ENCODE measurements at places on chromosomes 13 and 19.

DNA sequence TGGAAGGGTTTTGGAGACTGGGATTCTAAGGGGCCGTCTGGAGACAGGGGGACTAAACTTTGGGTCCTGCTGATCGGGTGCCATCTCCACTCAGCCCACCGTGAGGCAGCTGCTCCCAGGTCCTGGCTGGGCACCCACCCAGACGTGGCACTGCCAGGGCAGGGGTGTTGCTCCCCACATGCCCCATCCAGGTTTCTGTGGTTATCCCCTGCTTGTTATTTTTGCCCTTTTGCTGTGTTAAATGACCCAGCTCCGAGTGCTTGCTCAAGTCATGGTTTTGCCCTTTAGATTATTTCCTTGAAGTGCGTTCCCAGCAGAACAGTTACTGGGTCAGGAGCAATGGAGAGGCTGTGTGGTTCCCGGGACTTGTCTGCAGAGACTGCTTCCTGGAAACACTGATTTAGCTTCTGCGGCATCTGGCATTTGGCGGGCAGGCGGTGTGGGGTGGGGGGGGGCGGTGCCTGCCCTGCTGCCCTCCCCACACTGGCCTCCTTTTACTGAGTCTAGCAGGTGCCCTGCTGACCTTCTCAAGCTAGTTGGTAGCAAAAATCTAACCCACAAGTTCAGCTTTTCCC lies 1.9 kb downstream of the RAB11B start:
- DNase-seq: no peak

DNA sequence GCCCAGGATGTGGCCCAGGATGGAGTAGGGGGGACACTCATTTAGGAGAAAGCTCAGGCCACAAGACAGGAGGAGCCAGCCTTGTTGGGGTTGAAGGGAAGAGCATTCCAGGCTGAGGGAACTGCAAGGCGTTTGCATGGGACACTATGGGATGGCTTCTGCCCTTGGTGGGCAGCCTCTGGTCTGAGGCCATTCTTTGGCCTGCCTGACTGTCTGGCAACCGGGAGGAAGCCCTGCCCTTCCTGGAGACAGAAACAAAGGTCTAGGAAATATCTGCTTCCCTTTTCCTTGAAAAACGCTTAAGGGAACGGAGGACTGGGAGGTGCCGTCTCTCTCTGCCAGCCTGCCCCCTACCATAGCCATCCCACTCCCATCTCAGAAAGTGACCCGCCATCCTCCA lies 2.8 kb upstream of the ICAM1 start:
- DNase-seq: no peak

- DNase-seq: no peak
Observed at GRCh38 chr13:65530688-65531087, 1699.4 kb downstream of the PCDH9 start.

GRCh38 chr13:105991622-105992277 lies 543.7 kb downstream of the EFNB2 start:
- DNase-seq: no peak

DNA sequence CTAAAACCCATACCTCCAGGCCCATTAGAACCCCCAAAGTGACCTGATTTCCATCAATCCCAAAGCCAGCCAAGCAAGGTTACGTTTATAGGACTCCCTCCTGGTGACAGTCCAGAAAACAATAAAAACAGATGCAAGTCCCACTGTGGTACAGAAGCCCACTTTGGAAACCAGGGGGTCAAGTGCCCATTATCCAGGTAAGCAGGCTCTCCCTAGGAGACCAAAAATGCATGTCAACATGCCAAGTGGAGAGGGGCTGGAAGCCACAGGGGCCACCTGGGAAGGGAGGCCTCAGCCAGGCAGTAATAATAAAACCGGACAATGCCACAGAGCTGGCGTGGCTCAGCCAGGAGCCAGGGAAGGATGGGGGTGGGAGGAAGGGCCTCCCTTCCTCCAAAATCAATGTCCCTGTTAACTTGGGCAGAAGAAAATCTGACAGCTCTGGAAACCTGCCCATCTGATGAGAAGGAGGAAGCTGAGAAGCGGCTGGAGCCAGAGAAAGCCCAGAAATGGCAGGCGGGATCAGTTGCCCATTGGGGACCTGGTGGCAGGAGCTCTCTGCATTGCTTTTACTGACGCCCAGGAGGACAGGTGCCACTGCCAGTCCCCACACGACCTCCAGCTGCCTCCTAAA lies 160.4 kb downstream of the ZIC5 start:
- DNase-seq: no peak

DNA sequence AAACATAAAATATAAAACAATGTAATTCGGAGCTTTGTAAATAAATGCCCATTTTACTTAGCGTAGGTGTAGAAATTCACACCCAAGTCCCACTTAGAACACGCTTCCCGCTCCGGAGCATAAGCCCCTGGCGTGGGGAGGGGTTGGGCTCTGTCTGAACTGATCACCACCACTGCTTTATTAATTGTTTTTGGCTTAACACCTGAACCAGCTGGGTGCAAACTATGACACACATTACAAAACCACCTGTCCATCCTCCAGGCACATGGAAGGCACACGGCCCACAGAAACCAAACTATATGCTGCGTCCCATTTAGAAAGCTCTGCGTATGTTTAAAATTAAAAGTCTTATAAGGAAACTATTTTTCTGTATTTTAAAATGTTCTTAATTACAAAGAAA lies 25.9 kb downstream of the RASA3 start:
- no peak for DNase-seq

GRCh38 chr19:41706741-41707501 lies 1.5 kb upstream of the CEACAM5 start:
- DNase-seq: peak; percentile 69

DNA sequence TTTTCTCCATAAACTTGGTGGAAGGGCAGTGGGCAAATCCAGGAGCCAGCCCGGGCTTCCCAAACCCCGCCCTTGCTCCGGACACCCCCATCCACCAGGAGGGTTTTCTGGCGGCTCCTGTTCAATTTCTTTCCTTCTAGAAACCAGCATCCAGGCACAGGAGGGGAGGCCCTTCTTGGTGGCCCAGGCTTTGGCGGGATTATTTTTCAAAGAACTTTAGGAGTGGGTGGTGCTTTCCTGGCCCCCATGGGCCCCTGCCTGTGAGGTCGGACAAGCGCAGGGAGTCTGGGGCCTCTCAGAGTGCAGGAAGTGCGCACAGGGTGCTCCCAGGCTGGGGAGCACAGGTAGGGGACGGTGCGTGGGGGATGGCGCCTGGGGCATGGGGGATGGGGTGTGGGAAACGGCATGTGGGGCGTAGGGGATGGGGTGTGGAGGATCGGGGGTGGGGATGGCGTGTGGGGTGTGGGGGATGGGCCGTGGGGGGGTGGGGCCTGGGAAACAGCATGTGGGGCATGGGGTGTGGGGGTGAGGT lies 396 bp downstream of the F7 start:
- DNase-seq: no peak

GRCh38 chr13:66969291-66969690 lies 260.8 kb downstream of the PCDH9 start:
- DNase-seq: no peak

- no peak for DNase-seq
Observed at GRCh38 chr13:20528452-20528851, 2.8 kb upstream of the CRYL1 start.

- DNase-seq: no peak
Observed at GRCh38 chr13:74305876-74306275, 171.7 kb upstream of the KLF12 start.

DNA sequence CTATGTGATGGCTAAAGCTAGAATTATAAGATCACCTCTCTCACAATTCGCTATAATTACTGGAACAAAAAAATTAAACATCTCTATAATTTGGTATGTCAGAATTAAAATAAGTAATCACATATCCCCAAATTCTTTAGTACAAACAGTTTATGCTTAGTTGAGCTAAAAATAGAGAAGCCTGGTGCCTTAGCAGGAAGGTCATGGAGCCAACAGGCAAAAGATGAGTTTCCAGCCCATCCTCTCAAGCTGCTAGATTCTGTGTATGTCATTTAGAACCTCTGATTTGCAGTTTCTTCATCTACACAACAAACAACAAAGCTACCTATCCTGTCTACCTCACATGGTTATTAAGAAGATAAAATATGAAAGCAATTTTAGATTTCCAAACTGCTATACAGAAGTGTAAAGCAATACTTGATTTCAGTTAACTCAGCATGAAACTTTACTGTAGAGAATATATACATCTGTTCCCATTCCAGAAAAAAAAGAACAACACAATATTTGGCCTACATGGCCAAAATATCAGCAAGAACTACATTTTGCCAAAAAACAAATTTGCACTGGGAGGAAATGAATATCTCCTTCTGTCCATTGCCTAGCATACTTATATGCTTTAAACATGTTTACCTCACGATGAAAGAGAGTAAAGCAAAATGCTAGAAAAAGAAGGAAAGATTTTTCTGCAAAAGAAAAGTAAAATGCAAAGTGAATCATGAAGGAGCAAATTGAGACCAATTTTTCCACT lies 294.0 kb upstream of the MIR17HG start:
- no peak for DNase-seq

- no peak for DNase-seq
Observed at GRCh38 chr19:19548915-19549759, 11.1 kb downstream of the CILP2 start.

- DNase-seq: no peak
Observed at GRCh38 chr13:67369895-67370660, 139.9 kb upstream of the PCDH9 start.

DNA sequence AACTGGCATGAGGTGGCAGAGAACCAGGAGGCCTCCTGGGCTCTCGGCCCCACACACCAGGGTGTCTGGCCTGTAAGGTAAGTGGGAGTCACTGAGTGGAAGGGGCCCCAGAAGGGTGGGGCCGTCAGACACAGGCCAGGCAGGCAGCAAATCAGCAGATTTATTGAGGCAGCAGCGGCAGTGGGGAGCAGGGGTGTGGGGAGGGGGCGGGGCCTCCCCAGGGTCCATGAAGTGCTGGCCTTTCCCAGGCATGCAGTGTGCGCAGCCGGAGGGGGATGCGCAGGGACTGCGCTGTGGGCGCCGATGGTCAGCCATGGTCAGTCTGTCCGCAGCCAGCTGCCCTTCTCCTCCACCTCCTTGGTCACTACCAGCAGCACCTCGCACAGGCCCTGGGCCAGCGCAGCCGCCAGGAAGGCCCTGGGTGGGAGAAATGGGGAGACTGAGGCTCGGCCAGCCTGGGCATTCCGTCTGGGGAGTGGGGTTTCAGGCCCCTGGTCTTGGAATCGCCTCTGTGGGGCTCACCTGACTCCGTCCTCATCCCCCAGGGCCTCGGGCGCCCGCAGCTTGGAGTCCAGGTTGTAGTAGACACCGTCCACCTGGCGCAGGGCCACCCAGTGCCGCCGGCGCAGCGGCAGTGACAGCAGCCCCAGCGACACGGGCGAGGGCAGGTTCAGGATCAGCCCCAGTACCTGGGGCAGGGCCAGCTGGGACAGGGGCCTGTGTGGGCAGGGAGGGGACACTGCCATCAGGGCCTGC lies 5.0 kb downstream of the JOSD2 start:
- no peak for DNase-seq

- DNase-seq: no peak
Observed at GRCh38 chr13:66069570-66069969, 1160.6 kb downstream of the PCDH9 start.

GRCh38 chr19:10612499-10613119 lies 12.7 kb upstream of the SLC44A2 start:
- no peak for DNase-seq

GRCh38 chr13:91357613-91358386 lies 10.3 kb downstream of the MIR17HG start:
- no peak for DNase-seq

GRCh38 chr13:30037306-30037705 lies 186.9 kb upstream of the UBL3 start:
- no peak for DNase-seq

DNA sequence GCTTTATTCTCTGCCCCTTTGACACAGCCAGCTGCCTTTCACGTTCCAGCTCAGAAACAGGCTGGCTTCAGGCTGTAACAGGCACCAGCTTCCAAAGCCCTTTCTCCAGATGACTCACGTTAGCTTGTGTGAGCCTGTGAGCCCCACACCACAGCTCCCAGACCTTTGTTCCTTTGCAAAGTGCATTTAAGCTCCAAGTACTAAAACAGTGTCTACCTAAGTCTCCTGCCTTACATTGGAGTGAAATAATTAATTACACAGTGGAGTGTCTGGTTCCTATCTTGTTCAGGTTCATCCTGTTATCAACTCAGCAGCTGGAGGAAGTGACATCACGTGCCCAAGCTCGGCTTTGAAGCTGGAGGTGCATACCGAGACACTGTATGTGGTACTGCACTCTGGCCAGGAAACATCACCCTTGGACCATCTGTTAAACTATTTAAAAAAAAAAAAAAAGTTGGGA lies 475.8 kb downstream of the FOXO1 start:
- peak; percentile 59 for DNase-seq

GRCh38 chr13:109249780-109250528 lies 536.4 kb downstream of the IRS2 start:
- no peak for DNase-seq

DNA sequence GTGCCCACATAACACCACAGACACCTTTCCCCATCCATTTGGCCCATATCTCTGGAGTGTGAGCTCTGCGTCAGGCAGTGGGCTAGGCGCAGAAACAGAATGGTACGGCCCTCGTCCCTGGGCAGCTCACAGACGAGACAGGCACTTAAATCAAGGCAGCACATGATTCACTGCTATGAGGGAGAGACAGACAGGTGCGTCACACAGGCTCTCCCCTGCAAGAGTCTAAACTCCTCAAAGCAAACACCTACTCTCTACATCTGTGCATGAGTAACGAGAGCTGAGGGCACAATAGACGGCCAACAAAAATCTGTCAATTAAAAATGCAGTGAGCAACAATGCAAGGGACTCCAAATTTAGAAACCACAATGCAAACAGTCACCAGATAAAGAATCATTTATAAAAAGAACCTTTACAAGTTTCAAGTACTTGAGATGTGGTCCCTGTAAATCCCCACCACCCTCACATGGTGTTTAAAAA lies 348.9 kb downstream of the UQCRFS1 start:
- no peak for DNase-seq

- peak; percentile 42 for DNase-seq
Observed at GRCh38 chr13:42594481-42595252, 20.7 kb downstream of the TNFSF11 start.

- no peak for DNase-seq
Observed at GRCh38 chr13:94950303-94950702, 238.0 kb upstream of the SOX21 start.

- peak; percentile 54 for DNase-seq
Observed at GRCh38 chr13:75357576-75358289, 124.2 kb downstream of the TBC1D4 start.

- DNase-seq: no peak
Observed at GRCh38 chr13:99083981-99084380, 106.1 kb upstream of the DOCK9 start.

- no peak for DNase-seq
Observed at GRCh38 chr19:33613620-33614000, 8.1 kb upstream of the CHST8 start.

GRCh38 chr13:51244637-51245405 lies 22.6 kb downstream of the FAM124A start:
- no peak for DNase-seq
